ENCODE measurements at places on chromosomes 5 and 9.

GRCh38 chr5:96117771-96118651 lies 156.4 kb upstream of the ELL2 start:
- DNase-seq: no peak

- no peak for DNase-seq
Measured at GRCh38 chr5:68555907-68556681, 340.5 kb downstream of the PIK3R1 start.

- DNase-seq: no peak
Measured at GRCh38 chr5:148491015-148491792, 107.4 kb downstream of the FBXO38 start.

DNA sequence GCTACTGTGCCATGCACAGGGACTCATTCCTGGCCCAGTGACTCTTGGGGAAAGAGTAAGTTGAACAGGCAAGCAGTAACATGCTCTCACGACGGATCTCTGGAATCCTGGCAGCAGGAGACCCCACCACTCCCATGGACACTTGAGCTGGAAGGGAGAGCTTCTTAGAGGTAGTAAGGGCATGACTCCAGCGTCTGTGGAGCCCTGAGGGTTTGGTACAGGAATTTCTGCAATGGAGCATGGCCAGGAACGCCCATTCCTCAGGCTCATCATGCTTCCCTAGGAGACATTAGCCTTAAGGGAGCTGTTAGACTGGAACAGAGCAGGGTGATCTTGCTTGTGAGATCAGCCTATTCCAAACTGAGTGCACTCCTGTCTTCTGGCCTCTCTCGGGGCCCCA lies 212.9 kb downstream of the MAT2B start:
- no peak for DNase-seq

GRCh38 chr9:26371236-26371635 lies 521.4 kb downstream of the CAAP1 start:
- no peak for DNase-seq

GRCh38 chr9:34383904-34384303 lies 7.2 kb upstream of the MYORG start:
- no peak for DNase-seq

- no peak for DNase-seq
Measured at GRCh38 chr5:18375641-18376040, 741.4 kb downstream of the TAF11L14 start.

DNA sequence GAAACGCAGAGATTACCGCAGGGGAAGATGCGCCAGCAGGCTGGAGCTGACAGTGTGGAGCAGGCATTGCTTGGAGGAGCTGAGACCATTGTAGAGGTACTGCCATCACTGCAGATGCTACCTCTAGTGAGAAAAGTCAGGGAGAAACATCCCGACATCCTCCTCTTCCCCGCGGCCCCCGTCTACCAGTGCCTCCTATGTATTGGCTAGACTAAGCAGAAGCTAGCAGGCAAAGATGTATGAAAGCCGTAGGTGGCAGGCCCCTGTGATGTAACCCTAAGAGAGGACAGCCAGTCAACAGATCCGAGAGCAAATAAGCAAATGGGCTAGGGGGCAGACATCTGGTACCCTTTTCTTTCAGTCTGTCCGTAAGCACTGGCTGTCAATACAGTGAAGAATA lies 115.5 kb upstream of the ACTBL2 start:
- no peak for DNase-seq

GRCh38 chr5:171834461-171834860 lies 48.8 kb downstream of the SMIM23 start:
- no peak for DNase-seq

GRCh38 chr9:124863371-124863871 lies 1.5 kb downstream of the ARPC5L start:
- DNase-seq: no peak

DNA sequence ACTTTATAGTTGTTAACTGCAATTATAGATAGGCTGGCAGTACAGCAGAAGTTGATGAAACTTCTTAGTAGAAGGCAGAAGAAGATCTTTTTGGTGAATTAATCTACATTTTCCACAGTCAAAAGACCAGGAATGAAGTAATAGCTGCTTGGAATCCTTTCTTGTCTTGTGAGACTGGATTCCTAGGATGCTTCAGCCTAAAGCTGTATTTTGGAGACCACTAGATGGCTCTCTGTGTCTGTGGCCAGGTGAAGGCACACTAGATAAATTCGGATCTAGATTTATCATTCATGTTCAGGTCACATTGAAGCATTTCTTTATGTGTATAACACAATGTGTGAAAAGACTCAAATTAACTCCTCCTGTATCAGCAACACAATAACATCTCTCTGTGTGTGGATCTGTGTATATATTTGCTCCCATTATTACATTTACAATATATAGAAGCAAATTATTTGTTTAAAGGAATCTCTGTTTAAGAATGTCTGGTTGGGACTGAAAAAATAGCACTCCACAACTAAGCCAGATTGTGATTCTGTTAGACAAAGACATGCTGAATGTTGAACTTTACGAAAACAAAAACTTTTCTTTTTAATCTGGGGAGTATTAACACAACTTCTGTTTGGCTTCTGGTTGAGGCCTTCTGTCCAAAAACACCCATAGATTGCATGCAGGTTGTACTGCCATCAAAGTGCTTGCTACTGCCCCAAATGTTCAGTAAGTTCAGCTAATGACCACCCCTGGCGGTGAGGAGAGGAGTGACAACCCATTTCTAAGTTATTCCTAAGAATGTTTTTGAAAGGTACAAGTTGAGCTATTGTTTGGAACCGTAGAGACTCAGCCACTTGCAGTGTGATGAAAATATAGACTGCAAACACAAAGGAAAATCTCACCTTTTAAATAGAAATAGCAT lies 10.6 kb downstream of the GRIN3A start:
- DNase-seq: peak; percentile 15

DNA sequence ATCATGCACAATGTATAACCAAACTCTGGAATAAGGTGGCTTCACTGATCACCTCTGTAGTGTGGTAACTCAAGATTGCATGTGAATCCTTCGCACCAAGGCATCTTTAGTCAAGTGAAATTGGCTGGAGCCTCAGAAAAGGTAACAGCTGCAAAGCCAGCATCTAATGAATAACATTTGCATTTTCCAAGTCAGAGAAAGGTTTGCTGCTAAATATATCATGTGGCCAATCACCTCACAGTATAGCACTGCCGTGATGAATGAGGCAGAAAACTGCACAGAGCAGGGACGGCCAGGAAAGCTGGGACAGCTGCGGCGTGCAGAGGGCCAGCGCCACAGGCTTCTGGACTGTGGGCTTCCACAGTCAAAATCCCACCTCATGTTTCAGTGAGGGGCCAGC lies 18.5 kb downstream of the MRPS27 start:
- DNase-seq: no peak

- no peak for DNase-seq
Measured at GRCh38 chr5:40030661-40031060, 605.9 kb upstream of the DAB2 start.

GRCh38 chr5:98911280-98912040 lies 17.3 kb downstream of the CHD1 start:
- DNase-seq: no peak

DNA sequence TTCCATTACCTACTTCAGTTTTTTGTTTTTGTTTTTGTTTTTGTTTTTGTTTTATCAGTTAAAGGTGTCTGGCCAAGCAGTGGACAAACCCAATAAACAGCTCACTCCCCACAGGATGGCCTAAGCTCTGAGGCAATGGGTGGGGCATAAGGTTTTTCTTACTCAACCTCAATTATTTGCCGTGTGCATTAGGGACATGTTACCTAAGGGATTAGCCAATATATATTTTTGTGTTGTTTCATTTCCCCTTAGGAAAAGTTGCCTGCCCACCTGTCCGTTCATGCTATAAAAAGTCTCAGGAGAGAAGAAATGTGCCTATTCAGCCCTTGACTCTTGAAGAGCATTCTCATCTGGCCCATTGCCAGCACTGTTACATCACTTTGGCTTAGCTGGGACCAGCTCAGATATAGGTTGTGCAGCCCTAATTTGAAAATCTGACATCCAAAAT lies 7.3 kb downstream of the SH3RF2 start:
- DNase-seq: no peak

DNA sequence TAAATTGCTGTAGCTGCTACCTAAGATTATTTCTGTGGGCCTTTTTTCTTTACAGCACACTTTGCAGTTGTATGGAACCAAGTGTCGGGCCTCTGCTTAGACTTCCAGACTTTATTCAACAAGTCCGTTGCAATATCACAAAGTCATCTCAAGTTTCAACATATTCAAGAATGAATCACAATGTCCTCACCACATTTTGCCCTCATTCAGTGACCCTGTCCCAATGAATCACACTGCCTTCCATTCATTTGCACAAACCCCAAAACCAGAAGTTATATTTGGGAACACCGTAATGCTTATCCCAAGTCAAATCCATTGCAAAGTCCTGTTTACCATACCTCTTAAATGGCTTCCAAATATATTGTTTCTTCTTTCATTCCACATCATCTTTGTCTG lies 439.6 kb downstream of the CSNK1G3 start:
- DNase-seq: no peak

DNA sequence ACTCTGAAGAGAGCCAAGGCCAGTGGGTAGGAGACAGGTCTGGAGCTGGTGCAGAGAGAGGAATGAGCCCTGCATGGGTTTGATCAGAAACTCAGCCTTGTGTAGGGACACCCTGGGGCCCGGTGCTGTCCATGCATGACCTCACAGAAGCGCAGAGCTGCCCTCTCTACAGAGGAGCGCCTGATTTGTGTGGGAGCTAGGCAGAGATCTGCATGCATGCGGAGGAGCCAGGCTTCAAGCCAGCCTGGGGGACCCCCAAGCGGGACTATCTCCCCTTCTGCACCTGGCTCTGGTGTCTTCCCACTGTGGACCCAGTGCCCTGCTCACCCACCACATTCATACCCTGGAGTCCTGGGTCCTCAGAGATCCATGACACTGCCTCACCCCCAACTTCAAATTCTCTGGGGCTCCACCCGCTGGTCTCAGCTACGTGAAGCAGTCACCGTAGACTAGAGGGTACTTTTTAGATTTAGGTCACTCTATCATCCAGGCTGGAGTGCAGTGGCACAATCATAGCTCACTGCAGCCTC lies 2.6 kb upstream of the LCN2 start:
- DNase-seq: no peak

Data from CD4-positive, alpha-beta T cell treated with Interleukin-17A for 1 hour (primary cell).